ENCODE measurements at places on chromosomes 5 and 9.

GRCh38 chr9:112863746-112864145 is 26.9 kb downstream of the SLC46A2 start:
- DNase-seq = no peak

GRCh38 chr9:13110766-13111417 is 168.6 kb downstream of the MPDZ start:
- DNase-seq = no peak

DNA sequence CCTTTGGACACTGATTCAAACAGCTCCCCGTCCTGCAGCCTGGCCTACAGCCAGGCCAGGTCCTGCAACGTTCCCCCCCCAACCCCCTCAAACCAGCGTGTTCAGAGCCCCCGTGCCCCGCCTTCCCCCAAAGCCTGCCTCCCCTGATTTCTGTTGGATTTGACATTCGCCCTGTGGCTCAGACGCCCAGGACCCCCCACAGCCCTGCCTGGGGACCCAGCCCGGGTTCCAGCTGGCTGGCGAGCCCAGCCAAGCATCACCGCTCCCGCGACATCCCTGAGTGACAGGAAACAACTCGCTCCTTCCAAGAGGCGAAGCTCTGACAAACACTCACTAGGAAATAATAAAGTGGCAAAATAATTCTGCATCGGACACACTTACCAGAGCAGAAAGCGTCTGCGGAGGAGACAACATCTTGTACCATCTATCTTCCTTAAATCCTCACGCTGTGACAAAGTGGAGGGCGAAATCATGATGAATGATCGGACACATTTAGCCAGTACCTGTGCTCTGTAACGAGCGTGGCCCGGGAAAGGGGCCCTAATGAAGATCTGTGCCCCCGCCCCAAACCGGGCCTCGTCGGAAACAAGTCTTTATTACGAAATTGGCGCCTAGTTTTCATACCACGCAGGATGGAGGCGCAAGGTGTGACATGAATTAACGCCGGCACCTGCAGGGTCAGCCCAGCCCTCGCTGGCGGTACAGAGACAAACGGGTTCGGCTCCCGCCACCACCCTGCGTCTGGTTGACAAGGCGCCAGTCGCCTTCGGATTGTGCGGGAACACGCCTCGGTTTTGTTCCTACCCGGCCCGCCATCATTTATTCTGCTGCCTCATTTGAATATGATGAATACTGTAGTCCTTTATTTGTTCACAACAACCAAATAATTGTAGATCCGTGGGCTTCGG is 91.0 kb upstream of the MVB12B start:
- no peak for DNase-seq

- no peak for DNase-seq
Observed at GRCh38 chr5:40547557-40547956, 132.2 kb upstream of the PTGER4 start.

DNA sequence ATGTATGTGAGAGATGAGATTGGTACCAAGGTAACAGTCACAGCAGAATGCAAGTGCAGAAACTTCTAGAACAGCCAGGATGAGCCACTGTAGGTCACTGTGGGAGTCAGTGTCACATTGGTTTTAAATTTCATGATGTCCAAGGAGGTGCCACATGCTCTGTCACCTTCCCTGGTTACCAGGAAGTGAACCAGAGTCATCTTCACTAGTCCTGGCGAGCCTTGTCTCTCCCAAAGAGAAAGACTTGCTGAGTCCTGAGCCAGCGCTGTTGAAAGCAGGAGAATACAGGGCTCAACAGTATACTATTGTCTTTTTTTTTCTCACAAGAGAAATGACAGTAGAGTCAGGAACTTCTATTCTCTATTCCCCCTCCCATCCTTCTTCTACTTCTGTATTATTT is 615.5 kb downstream of the RAB3C start:
- no peak for DNase-seq

DNA sequence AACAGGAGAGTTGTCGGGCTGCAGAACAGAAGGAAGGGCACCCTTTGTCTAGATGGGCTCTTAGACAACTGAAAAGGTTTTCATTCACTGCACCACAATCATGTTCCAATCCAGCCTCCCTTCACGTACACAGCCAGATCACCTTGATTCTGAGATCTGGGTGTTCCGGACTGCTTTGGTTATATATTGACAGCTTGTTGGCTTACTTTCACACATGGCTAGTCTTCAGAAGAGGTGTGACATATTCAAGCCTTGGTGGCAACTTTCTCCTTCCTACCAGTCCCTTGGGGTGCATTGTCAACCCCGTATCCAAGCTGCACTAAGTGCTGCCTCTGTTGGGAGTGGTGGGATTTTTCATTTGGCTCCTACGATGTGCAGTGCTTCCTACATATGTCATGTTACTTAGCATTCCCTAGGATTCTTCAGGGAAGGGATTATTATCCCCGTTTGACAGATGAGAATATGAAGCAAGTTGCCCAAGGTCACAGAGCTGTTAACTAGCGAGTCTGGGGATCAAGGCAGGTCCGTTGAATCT is 100.6 kb downstream of the LIFR start:
- no peak for DNase-seq

- DNase-seq = peak; percentile 69
Observed at GRCh38 chr9:6955251-6955921, 197.6 kb downstream of the KDM4C start.

GRCh38 chr9:8764051-8764450 is 964.5 kb upstream of the DMAC1 start:
- peak; percentile 90 for DNase-seq

GRCh38 chr9:70406434-70406862 is 8.0 kb downstream of the KLF9 start:
- DNase-seq = peak; percentile 51

GRCh38 chr5:1104327-1105006 is 7.4 kb downstream of the SLC12A7 start:
- no peak for DNase-seq

DNA sequence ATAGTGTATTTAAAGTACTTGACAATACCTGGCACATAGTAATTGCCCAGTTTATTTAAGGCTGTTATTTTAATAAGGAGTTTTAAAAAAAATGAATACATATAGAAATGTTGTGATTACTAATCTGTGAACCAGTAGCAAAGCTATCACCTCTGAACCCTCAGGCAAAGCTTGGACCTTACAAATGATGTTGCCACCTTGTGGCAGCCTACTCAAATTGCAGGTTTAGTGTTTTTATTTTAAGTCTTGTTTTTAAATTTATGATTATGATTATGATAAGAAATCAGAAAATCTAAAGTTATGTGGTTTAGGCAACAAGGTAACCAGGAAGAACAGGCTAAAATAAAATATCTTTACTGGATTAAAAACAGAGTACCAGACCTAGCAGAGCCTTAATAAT is 35.8 kb downstream of the PPARGC1B start:
- DNase-seq = no peak
